ENCODE measurements at places on chromosomes 13 and 19. TPM values are rescaled to one million over a fixed set of nuclear protein-coding genes. Genes with fewer than 3 reads are reported as not detected.
A peak's percentile ranks its signal among the peaks of the same experiment; 100 is the strongest.

Gene SLC10A2
- polyA plus RNA-seq, result 28.4 TPM

Gene IFNL1
- polyA plus RNA-seq, result not detected

Gene GFY
- polyA plus RNA-seq, result not detected

Gene KL
- 4.8 TPM for polyA plus RNA-seq

- H3K27ac ChIP-seq, result no peak overlapping the region
- no peaks in the 10 kb centered on the region for H3K4me1 ChIP-seq
- no peak for DNase-seq
- H3K4me3 ChIP-seq, result no peak overlapping the region
Measured at GRCh38 chr13:86710013-86710412, 910.8 kb upstream of the SLITRK6 start.

DNA sequence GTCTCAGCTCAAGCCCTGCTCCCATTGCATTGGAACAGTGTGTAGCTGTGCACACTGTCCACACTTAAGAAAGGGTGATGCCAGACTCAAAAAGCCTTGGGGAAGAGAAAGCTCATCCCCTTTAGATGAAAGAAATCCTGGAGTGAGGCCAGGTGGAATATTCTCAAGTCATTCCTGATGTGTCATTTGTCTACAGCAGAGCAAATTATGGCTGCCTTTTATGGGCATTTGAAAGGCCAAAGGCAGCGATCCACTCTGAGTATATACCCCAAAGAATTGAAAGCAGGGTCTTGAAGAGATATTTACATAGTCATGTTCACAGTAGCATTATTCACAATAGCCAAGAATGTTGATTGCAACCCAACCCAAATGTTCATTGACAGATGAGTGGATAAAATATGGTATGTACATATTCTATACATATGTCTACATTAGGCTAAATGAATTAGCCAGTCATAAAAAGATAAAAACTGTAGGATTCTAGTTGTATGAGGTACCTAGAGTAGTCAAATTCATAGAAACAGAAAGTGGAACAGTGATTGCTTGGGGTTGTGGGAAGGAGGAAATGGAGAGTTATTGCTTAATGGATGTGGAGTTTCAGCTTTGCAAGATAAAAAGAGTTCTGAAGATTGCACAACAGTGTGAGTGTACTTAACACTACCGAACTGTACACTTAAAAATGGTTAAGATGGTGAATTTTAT lies 214.9 kb downstream of the KCNRG start:
- H3K27ac ChIP-seq, result no peak overlapping the region
- no peaks in the 10 kb centered on the region for H3K27me3 ChIP-seq
- peak; percentile 72 for DNase-seq
- no peaks in the 10 kb centered on the region for H3K36me3 ChIP-seq
- no peak overlapping the region for H3K4me3 ChIP-seq

GRCh38 chr19:19294914-19295313 lies 21.8 kb upstream of the TM6SF2 start:
- H3K4me3 ChIP-seq, result no peak overlapping the region
- no peaks in the 10 kb centered on the region for H3K4me1 ChIP-seq
- H3K27me3 ChIP-seq, result no peaks in the 10 kb centered on the region
- peaks cover 58% of the 10 kb centered on the region for H3K36me3 ChIP-seq
- H3K27ac ChIP-seq, result no peak overlapping the region

DNA sequence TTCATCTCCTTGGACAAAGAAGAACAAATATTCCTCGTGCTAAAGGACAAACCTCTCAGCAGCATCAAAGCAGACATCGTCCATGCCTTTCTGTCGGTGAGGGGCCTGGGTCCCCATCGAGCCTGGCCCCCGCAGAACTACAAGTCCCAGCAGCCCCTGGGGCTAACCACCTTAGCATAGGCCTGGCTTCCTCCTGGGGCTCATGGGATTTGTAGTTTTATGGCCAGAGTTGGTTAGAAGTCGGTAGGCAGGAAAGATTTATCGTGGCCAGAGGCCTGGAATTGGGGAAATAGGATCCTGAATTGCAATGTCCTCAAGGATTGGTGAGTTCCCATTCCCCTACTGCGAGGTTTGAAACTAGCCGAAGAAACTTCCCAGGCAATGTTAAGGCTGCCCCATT lies 19.6 kb downstream of the TMEM150B start:
- H3K4me3 ChIP-seq, result no peak overlapping the region
- no peaks in the 10 kb centered on the region for H3K27me3 ChIP-seq
- peaks cover 25% of the 10 kb centered on the region for H3K36me3 ChIP-seq
- no peak for DNase-seq
- H3K4me1 ChIP-seq, result peaks cover 2% of the 10 kb centered on the region

DNA sequence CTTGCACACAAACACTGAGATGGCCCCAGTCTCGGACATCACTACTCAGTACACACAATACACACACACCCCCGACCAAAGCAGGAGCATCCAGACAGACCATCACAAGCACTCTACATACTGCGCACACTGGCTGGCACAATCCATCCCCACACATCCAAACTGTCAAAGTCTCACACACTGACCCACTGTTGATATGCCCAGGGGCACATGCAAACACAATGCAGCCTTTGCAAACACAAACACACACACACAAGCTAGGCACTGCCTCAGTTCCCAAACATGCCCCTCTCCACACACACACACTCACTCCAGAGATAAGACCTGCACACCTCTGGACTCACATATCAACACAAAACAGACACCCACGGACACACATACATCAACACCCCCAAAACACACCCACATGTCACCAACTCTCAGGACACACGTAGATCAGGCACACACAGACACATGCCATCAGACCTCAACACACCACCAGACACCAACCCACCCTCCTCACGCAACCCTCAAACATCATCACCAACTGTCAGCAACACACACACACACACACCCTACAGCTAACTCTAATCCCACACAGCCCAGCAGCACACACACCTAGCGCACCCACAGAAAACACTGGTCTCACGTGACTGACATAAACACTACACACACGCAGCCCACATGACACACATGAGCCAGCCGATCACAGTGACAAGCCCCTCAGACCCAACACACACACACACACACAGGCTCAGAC lies 1.9 kb downstream of the BBC3 start:
- no peaks in the 10 kb centered on the region for H3K27me3 ChIP-seq
- H3K27ac ChIP-seq, result peak overlapping the region; percentile 94
- H3K36me3 ChIP-seq, result no peaks in the 10 kb centered on the region
- peak overlapping the region; percentile 77 for H3K4me3 ChIP-seq
- no peak for DNase-seq

DNA sequence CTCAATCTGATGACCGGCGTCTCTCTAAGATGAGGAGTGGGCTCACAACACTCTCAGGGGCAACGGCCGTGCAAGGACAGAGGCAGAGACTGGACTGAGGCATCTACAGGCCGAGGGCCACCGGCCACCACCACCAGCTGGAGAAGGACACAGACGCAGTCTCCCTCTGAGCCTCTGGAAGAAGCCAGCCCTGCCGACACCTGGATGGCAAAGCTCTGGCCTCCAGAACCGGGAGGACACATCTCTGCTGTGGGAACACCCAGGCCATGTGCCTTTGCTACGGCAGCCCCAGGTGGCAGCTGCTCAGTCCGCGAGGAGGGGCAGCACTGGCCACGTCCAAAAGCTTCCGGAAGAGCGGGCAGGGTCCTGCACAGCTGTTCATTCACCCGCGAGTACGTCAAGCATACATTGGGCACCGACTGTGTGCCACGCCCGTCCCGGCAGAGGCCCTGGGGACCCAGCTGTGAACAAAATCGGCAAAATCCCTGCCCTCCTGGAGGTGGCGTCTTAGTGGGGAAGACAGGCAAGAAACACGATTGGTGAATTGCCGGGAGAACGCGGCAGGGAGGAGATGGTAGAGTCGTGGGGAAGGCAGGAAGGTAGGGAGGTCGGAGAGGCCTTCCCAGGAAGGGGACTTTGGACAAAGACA lies 17.1 kb downstream of the C2CD4C start:
- no peak for DNase-seq
- H3K36me3 ChIP-seq, result no peaks in the 10 kb centered on the region
- no peak overlapping the region for H3K4me3 ChIP-seq
- no peak overlapping the region for H3K27ac ChIP-seq
- H3K27me3 ChIP-seq, result no peaks in the 10 kb centered on the region

GRCh38 chr13:23609874-23610576 lies 39.8 kb downstream of the TNFRSF19 start:
- no peak overlapping the region for H3K27ac ChIP-seq
- H3K27me3 ChIP-seq, result no peaks in the 10 kb centered on the region
- DNase-seq, result no peak
- no peaks in the 10 kb centered on the region for H3K36me3 ChIP-seq

DNA sequence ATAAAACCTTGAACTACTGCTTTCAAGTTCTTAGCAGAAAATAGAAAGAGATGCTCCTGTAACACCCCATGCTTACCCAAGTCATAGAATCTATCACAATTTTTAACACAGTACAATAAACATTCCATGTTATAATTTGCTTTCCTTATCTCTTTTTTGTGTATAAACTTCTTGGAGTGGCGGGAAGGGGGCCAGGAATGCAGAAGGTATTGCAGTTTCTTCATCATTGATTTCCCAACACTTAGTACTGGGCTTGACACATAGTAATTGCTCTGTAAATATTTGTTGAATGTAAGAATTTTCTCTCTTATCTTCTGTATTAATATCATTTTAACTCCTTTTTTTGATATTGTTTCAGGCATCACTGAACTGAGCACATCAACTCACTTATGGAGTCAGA lies 535.8 kb downstream of the KCTD12 start:
- no peaks in the 10 kb centered on the region for H3K36me3 ChIP-seq
- no peaks in the 10 kb centered on the region for H3K4me1 ChIP-seq
- no peaks in the 10 kb centered on the region for H3K27me3 ChIP-seq
- H3K4me3 ChIP-seq, result no peak overlapping the region
- H3K27ac ChIP-seq, result no peak overlapping the region

- peak; percentile 73 for DNase-seq
- H3K4me3 ChIP-seq, result peak within 1 kb of the TSS; percentile 87
- H3K27me3 ChIP-seq, result no peaks in the 10 kb centered on the region
- peak within 1 kb of the TSS; percentile 96 for H3K27ac ChIP-seq
Measured at GRCh38 chr19:18419195-18419698, at the start of gene SSBP4. TSS of gene SSBP4 (plus strand) at chr19:18419398. CDS start at chr19:18419649, 251 bp downstream.

DNA sequence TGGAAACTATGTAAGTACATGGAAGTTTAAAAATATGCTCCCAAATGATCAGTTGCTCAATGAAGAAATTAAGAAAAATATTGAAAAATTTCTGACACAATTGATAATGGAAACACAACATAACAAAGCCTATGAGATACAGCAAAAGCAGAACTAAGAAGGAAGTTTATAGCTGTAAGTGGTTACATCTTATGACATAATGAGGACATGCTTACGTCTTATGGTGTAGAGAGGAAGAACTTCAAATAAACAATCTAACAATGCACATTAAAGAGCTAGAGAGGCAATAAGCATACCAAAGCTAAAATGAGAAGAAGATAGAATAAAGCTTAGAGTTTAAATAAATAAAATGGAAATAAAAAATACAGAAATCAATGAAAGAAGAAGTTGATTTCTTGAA lies 50.0 kb upstream of the CEACAM21 start:
- H3K4me3 ChIP-seq, result no peak overlapping the region
- no peaks in the 10 kb centered on the region for H3K36me3 ChIP-seq
- DNase-seq, result no peak
- H3K27ac ChIP-seq, result no peak overlapping the region

DNA sequence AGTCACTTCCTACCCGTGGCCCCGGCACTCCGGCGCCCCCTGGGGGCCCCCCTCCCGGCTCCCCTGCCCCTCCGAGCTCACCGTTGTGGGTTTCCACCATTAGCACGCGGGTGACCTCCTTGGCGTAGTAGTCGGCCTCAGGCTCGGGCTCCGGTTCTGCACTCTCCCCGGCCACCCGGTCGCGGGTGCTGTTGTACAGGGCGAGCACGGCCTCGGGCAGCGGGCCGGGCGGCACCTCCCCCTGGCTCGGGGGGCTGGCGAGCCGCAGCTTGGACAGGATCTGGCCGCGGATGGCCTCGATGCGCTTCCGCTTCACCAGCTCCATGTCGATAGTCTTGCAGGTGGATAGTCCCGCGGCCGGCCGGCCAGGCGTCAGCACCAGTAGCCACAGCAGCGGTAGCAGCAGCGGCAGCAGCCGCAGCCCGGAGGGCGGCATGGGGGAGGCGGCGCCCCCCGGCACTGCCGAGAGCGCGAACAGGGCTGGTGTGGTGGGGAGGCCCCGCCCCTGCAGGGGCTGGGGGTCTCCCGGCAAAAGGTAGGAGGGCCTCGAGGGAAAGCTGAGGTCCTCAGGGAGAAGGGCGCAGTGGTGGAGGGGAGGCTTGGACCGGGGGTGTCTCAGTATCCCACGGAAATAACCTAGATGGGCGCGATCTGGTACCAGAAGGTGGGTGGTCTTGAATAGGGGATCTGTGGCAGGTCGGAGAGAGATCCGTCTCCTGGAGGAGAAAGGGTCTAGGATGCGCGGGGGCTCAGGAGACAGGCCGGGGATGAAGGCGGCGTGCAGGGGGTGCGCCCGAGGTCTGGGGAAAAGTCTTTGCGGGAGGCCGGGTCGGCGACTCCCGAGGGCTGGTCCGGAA lies 885 bp downstream of the TGFB1 start:
- peak overlapping the region; percentile 39 for H3K27ac ChIP-seq
- DNase-seq, result peak; percentile 60
- H3K4me1 ChIP-seq, result peaks cover 2% of the 10 kb centered on the region
- H3K27me3 ChIP-seq, result no peaks in the 10 kb centered on the region

DNA sequence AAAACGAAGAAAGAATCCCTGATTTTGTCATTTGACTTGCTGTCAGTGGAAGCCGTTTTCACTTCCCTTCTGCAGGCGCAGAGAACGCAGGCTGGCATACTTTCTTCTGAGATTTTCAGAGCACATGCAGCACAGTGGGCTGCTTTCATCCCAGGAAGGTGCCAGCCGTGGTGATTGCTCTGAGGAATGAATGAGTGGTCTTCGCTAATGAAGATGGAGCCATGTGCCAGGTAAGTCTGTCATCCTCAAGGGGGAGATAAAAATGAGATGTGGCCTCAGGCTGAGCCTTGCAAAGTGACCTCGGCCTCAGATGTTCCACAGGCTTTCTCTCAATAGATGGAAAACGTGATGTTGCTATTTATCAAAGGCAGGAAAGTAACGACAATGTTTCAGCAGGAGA lies 94.6 kb upstream of the FARP1 start:
- H3K4me3 ChIP-seq, result no peak overlapping the region
- no peak overlapping the region for H3K27ac ChIP-seq
- H3K36me3 ChIP-seq, result no peaks in the 10 kb centered on the region
- H3K4me1 ChIP-seq, result no peaks in the 10 kb centered on the region

GRCh38 chr13:22024381-22024994 lies 353.6 kb downstream of the FGF9 start:
- H3K4me3 ChIP-seq, result no peak overlapping the region
- no peak overlapping the region for H3K27ac ChIP-seq
- H3K36me3 ChIP-seq, result no peaks in the 10 kb centered on the region
- no peaks in the 10 kb centered on the region for H3K4me1 ChIP-seq
- no peak for DNase-seq
- no peaks in the 10 kb centered on the region for H3K27me3 ChIP-seq

DNA sequence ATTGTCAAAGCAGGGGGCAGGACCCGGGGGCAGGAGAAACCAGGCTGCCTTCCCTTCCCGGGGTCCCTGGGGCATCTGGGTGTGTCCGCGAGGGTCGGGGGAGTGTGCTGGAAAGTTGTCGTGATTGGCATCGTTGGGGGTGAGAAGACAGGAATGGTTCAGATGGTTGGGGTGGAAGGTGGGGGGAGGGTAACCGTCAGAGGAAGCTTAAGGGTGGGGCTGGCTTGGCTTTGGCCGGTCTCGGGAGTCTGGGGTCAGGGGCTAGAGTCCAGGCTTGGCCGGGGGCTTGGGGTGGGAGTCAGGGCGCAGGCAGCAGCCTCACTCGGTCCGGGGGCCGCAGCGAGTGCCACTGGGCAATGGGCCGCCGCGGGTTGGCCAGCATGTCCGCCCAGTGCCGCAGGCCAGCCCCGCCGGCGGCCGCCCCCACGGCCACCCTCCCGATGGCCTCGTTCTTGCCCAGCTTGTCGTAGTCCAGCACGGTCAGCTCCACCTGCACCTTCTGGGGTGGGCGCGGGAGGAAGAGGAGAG lies 6.8 kb upstream of the DNAAF3 start:
- H3K4me3 ChIP-seq, result no peak overlapping the region
- H3K27me3 ChIP-seq, result peaks cover 7% of the 10 kb centered on the region
- H3K27ac ChIP-seq, result no peak overlapping the region
- no peaks in the 10 kb centered on the region for H3K36me3 ChIP-seq
- no peak for DNase-seq
